GM18507 (cell line): ENCODE measurements at places on chromosomes 3 and 15.

GRCh38 chr15:92915766-92916435 lies 15.8 kb downstream of the CHD2 start:
- DNase-seq: no peak

- DNase-seq: no peak
These were observed 92.3 kb downstream of the SLC9A9 start for GRCh38 chr3:143755978-143756377.

DNA sequence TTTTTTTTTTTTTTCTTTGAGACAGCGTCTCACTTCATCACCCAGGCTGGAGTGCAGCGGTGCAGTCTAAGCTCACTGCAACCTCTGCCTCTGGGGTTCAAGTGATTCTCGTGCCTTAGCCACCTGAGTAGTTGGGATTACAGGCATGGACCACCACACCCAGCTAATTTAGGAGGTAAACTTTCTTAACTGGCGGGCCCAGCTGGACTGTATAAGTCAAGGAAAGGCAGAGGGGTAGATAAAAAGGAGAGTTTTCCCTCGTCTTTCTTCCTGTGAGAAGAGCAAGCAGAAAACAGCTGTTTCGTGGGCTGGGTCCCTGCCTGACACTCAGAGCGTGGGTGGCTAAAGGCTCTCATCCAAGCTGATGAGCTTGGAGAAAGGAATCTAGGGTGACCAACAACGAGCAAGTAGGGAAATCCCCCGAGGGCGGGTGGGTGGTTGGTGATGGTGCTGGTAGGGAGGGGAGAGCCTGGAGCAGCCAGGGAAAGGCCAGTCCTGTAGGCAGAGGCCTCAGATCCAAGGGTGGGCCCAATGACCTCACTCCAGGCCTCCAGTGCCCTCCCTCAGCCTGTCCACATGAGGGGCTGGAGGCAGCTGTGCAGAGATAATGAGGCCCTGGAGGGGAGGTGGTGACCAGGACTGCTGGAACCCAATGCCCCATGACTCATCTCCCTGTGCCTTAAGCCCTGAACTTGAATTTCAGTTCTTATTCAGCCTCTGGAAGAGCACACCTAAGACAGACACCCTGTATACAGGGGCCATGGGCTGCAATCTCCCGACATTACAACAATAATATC lies 43.1 kb upstream of the LIMD1 start:
- DNase-seq: no peak

DNA sequence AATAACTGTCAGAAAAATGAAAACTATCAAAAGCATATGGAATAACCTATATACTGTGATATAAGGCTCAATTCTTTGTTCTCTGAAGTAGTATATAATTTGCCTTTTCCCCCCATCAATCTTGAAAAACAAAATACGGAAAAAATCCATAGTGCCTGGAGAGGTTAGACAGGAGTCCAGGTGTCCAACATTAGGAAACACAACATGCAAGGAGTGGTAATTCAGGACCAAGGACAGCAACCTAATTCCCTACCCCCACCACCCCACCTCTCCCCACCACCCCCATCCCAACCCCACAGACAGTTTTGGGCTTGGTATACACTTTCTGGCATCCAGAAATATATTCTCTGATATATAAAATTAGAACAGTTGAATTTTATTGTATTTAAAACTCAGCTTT lies 55.1 kb upstream of the SLC25A26 start:
- DNase-seq: no peak

- no peak for DNase-seq
These were observed 77.8 kb downstream of the IL20RB start for GRCh38 chr3:137035631-137036030.

- DNase-seq: no peak
These were observed 152.4 kb downstream of the AGBL1 start for GRCh38 chr15:86231864-86232721.

GRCh38 chr3:71581457-71582035 lies 2.0 kb downstream of the FOXP1 start:
- no peak for DNase-seq

DNA sequence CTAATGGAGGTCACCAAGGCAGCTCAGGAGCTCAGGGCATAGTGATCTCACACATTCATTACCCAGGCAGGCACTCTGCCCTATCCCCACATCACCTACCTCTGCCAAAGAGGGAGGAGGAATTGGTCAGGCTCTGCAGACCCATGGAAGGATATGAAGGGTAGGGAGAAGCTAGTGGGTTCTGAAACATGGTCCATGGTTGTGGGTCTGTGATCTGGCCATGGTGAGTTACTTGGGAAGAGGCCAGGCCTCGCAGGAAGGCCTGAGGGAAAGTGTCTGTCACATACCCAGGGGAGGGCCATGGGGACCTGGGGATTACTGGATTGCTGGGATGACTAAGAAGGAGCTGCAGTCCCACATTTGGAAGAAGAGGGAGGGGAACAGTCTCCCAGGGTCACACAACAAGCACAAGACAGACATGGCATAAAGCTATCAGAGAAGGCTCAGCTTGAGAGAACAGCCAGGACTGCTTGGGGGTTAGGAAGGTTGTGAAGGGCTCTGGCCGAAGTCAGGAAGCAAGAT lies 1.4 kb upstream of the PRSS50 start:
- DNase-seq: no peak

DNA sequence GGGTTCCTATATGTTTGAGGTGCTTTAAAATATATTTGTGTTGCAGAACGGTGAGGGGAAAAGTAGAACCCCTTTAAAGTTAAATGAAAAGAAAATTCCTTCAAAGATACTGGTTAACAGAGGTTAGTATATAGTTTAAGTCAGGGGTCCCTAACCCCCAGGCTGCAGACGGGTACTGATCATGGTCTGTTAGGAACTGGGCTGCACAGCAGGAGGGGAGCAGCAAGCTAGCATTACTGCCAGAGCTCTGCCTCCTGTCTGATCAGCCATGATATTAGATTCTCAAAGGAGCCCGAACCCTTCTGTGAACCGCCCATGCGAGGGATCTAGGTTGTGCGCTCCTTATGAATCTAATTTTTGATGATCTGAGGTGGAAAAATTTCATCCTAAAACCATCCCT lies 37.5 kb upstream of the RFX7 start:
- DNase-seq: no peak

DNA sequence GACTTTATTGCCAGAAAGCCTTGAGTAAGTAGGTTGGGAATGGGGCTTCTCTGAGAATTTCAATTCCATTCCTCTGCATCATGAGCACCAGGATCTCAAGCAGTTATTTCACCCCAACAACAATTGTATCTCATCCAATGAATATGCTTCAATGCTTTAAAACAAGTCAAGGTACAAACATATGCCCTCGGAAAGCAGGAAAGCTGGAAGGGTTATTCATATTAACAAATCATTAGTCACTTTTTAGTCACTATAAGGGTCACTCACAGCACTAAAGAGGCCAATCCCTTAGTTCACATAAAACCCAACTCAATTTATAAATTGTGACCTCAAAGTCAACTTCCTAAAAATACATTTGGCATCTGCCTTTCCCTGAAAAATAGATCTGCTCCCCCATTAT lies 16.2 kb downstream of the MB21D2 start:
- DNase-seq: no peak

DNA sequence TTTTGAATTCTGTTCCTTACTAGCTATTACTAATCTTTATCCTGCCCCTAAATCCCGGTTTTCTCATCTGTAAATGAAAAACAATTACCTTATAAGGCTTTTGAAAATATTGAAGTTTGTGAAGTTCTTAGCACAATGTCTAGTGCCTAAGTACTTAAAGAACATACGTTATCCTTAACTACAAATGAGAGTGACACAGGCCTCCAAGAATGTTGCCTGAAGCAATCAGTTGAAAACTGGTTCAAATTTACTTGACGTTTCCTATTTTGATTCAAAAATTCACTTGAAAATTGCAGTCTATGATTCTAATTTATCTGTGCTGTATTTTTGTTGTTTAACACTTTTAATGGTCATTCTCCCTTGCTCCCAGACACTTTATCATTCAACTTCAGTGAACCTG lies 3.2 kb downstream of the SENP7 start:
- no peak for DNase-seq

- DNase-seq: no peak
These were observed 41.4 kb downstream of the C3orf85 start for GRCh38 chr3:109177908-109178307.

- no peak for DNase-seq
These were observed 754 bp downstream of the B3GNT5 start for GRCh38 chr3:183253528-183254486.

DNA sequence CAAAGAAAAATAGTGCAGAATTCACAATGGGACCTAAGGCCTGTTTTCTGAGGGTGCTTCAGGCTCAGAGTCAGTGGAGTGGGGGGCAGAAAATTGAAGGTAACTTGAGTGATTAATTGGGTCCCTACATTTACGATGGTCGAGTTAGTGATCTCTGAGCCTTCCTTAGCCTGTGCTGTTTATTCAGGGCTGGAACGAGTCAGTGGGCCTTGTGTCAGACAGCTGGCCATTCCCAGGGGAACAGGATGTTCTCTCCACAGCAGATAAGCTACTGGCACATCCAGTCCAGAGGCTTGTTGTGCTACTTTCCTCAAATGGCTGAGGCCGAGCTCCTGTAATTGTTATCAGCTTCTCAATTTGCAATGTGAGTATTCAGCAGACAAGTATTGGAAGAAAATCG lies 29.2 kb upstream of the CNTN3 start:
- DNase-seq: no peak

GRCh38 chr3:55579496-55579895 lies 92.4 kb upstream of the WNT5A start:
- DNase-seq: no peak

- no peak for DNase-seq
These were observed 46.8 kb downstream of the CDIN1 start for GRCh38 chr15:36626141-36626800.

DNA sequence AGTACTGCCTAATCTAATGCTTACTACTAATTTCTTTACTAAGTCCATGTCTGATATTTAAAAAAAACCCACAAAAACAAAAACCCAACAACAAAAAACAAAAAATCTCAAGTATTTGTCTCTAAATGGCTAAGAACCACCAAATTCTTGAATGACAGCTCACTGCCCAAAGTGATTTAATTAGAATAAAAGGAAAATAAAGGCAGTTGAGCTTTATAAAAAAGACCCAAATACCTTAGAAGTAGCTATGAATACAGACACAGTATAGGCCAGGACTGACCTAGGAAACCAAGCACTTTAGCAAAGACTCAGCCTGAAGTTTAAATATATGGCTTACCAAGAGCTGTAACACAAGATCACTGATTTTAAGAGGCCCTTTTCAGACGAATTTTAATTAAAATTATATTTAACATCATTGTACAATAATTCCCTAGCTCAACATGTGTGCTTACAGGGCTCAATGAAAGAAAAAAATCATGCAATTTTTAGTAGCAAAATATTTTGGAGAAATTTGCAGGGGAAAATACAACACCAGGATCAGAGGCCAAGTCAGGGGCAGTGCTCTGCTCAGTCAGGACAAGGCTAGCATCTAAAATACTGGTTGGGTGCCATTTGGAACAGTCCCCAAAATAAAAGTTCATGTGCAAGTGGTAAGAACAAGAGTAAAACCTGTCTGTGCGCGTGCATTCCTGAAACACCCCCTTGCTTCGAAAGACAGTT lies 24.8 kb downstream of the UQCC5 start:
- DNase-seq: no peak

DNA sequence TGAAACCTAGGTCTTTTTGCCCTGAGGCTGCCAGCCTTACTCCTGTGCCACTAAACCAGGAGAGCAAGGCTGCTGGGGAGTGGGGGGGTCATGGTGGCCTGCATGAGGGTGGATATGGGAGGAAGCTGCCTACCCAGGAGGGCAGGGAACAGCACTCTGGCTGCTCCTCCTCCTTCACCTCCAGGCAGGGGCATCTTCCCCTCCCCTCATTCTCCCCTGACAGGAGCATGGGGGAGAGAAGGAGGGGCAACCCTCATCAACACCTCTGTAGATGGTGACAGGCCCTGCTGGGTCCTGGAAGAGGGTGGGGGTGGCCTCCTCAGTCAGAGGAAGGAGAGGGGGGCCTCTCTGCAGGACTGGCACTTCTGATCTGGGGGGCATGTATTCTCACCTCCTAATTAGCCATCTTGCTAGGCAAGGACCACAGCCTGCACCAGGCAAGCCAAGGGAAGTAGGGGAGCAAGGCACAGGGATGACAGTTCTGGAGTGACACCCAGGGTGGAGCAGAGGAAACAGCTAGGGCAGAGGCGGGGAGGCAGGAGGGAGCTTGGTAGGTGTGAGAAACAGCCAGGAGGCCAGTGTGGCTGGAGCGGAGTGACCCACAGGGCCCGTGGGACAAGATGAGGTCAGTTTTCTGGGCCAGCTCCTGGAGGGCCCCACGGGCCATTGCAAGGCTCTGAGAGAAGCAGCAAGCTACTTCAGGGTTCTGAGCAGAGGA lies 4.9 kb downstream of the CCDC33 start:
- DNase-seq: no peak

DNA sequence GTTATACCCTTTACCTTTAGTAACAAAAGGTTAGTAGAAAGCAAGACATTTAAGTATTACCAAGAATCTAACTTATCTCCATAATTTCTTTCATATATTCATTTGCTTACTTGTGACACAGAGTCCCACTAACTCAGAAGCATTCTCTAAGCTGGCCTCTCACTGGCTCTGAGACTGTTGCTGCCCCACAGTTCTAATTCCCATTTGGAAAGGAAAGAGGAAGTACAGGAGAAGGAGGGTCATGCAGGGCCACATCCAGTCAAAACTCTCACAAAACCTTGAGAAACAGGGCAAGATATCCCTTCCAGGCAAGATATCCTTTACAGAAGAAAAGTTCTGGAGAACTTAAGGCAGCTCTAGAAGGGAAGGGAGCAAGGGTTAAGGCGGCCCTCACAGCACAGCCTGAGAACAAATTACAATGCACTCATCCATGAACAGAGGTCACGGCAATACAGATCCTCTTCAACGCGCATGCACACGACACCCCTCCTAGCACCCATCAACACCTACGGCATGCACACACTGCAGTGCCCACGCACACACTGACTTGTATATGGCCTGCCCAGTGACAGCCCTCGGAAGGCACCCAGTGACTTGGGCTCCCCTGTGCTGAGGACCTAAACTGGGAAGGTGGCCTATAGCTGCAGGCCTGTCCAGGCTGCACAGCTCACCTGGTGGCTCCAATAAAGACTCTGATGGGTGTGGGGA lies 13.0 kb upstream of the MYO5C start:
- DNase-seq: no peak

- no peak for DNase-seq
These were observed 20.8 kb upstream of the ARHGEF3 start for GRCh38 chr3:56822501-56822900.

GRCh38 chr15:40892447-40893012 lies 1.7 kb upstream of the VPS18 start:
- DNase-seq: no peak

- no peak for DNase-seq
These were observed 76.3 kb upstream of the LIPC start for GRCh38 chr15:58355382-58355971.

GRCh38 chr3:63976161-63976871 lies 47.0 kb downstream of the PSMD6 start:
- no peak for DNase-seq
